ENCODE measurements at places on chromosomes 3 and 15.

DNA sequence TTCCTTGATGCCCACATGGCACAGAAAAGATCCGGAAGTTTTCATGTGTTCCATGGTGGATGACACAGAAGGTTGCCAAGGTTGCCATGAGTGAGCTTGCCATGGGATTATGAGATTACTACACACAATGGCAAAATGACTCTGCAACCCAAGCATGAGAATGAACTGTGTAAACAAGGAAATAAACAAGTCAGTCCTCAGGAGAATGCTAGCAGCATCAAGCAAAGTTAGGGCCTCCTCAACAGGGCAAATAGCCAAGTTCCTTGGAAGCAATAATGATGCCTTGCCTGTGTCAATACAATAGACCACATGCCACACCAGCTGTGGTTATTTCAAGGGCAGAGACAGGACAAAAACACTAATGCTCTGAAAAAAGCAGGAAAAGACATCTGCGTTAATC lies 41.8 kb downstream of the AQR start:
- peak; percentile 2 for DNase-seq

DNA sequence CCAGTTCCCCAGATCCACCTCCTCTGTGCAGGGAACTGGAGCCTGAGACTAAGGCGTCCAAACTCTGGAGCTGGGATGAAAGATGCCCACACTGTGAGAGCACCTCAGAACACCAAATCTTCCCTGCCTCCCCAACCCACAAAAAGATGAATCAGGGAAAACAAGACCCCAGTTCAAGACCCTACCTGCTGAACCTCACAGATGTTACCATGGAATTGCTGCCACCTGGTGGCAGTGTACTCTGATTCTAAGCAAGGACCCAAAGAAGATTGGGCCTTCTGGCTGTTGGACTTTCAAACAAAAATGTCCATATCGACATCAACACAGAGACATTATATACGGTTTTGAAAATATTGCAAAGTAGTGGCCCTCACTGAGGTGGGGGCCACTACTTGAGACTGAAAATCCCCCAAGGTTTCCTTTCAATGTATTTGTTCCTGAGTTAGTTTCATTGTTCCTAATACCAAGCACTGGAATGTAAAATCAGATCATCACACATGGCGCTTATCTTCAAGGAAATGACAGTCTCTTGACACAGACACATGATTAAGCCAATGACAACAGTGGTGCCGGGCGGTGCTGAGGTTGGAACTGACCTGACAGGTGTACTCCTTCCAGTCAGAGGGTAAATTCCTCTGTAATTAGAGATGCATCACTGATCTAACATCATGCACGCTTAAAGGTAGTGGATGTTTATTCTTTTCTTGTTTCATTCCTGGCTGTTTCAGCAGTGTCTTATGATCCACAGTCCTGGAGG lies 67.6 kb downstream of the SLC6A11 start:
- peak; percentile 2 for DNase-seq

DNA sequence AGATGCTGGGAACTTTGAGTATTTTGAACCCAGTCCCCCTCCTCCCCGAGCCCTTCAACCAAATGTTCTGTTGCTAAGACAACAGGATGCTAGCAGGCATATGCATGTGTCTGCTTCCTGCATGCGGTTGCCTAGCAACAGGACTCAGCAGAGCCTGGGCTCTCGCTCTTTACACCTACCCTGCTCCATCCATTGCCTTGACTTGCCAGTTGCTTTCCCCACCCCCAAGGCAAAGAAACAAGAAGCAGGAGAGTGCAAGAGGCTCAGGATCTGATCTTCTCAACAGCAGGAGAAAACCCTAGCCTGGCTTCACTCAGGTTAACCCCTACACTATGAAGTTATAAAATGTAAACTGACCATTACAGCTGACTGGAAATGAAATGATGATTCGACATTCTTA lies 393.0 kb downstream of the IGSF11 start:
- no peak for DNase-seq

DNA sequence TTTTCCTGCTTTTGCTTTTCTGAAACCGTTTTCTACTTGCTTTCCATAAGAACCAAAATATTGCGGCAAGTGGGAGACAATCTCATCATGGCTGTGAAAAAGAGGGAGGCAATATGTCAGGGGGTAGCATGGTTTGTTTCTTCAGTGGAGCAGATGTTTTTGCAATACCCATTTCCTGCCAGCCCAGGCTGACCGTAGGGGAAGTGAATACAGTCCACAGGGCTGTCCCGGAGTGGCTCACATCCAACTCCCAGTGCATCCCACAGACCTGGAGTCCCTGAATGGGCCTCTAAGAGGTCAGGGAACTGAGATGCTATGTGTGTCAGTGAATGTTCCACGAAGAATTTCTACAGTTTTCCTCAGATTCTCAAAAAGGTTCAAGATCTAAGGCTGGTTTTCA lies 69.6 kb downstream of the EPHB1 start:
- peak; percentile 25 for DNase-seq

GRCh38 chr3:111210003-111210711 lies 138.5 kb downstream of the NECTIN3 start:
- peak; percentile 24 for DNase-seq

GRCh38 chr3:106826791-106827311 lies 550.4 kb upstream of the CCDC54 start:
- DNase-seq: no peak

- DNase-seq: peak; percentile 56
Observed at GRCh38 chr3:165523801-165524200, 313.4 kb downstream of the BCHE start.

DNA sequence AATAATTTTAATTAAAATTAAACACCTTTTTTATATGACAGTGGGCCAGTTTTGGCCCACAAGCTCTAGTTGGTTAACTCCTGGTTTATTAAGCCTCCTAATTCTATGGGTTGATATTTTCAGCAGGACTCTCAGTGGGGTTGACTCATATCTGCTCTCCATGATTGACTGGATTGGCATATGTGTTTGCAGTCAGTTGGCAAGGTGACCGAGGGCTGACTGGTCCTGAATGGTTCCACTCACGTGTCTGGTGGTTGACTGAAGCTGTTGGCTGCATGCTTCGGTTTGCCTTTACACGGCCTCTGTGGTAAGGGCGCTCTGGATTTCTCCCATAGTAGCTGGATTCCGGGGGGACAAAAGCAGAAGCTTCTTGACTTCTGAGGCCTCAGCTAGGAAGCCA lies 65.3 kb upstream of the ZNF280D start:
- peak; percentile 45 for DNase-seq

GRCh38 chr3:181709537-181710279 lies 2.0 kb upstream of the SOX2 start:
- DNase-seq: peak; percentile 55

DNA sequence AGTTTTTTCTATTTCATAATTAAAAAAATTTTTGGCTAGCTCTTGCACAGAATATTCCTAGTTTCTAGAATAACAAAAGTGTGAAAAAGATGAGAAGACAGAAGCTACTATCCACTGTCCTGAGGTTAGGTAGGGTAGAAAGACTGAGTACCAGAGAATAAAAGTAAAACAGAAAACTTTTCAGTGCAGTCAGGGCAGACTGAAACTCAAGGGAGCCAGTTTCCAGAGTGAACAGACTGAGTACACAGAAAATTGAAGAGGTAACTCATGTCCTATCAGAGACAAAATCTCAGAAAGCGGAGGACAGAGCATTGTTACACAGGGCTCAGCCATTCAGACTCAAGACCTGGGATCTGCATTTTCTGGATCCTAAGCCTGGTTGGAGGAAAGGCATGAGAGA lies 8.8 kb upstream of the FBXO40 start:
- DNase-seq: no peak

DNA sequence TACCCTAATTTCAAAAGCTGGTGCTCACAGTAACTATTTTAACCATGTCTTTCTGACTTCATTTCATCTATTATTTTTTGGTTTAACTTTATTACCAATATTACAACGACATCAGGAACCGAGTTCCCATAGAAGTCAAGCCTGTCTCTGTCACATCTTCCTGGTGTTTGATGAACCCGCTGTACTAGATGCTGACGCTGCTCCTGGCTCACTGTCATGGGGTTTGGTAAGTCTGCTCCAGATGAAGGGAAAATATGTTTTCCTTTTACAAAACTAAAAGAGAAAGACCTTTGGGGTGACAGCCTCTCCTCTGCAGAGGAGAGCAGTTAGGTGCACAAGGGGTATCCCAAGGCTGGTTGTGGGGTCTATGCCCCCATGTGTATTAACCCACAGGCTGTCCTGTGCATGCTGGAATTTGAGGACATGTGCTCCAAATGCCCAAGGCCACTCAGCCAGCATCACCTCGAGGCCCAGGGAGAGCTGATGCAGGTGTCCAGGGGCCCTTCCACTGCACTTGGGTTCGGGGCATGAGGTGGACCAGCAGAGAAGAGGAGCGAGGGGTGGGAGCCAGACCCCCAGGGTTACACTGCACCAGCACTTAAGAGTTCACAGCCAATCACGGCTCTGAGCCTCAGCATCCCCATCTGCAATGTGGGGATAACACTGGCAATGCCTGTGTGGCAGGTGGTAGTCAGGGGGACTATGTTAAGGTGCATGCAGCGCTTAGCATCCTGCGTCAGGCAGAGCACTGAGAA lies 62.2 kb downstream of the ATP10A start:
- DNase-seq: no peak

DNA sequence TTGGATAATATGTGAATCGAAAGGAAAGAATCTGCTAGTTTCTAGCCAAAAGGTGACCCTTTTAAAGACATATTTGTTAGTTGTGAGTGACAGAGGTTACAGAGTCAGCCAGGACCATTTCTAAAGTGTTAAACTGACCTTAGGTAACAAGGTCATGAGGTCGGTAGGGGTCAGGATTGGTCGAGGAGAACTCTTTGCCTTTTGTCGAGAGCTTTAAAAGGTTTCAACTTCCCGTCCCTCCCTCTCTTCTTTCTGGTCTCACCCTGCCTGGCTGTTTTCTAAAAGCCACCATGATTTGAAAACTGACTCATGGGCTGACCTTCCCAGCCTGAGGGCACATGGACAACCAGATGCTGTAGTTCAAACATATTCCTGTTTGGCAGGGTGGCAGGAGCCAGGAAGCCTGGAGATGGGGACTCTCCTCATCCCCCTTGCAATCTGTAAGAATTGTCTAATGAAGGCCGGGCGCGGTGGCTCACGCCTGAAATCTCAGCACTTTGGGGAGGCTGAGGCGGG lies 25.8 kb upstream of the PRTG start:
- no peak for DNase-seq

- DNase-seq: no peak
Observed at GRCh38 chr15:24763891-24764290, 88.3 kb downstream of the NPAP1 start.

- peak; percentile 35 for DNase-seq
Observed at GRCh38 chr3:79517766-79518413, 249.9 kb downstream of the ROBO1 start.

DNA sequence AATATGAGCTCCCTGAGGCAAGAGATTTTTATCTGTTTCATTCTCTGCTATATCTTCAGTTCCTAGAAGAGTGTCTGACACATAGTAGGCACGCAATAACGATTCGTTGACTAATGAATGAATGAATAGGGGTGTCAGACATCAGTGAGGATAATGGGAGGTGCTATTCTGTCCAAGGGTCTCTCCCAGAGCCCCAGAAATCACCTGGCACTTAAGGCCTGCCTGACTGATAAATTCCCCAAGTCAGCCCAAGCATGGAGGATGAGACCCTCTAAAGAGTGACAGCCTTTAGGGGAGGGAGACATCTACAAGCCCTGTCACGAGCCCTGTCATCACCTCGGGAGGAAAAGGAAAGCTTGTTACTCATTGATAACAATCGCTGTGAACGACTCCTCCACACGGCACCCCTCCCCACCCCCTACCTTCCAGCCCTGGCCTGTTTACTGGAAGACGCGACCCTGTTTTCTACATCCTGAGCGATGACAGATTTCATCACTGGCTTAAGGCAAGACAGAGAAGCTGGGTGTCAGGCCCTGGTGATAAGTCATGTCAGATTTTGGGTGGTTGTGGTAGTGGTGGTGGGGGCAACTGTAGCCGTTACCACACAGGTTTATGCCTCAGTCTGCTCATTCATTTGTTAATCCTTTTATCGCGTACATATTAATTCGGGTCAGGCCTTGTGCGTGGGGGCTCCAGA lies 23.1 kb downstream of the BHLHE40 start:
- DNase-seq: no peak

GRCh38 chr3:31829826-31830426 lies 151.1 kb downstream of the OSBPL10 start:
- DNase-seq: no peak

GRCh38 chr15:99482993-99483392 lies 82.8 kb upstream of the MEF2A start:
- no peak for DNase-seq

Data from fibroblast of mammary gland (primary cell).